Activated T-helper 1 cell treated with anti-CD3 and anti-CD28 coated beads, Interleukin-12 subunit alpha, Interleukin-12 subunit beta, Interleukin-2, Interleukin-4 antibody, amounts not matched to agents 30 ng/mL and 10 ng/mL and 1 ng/mL, durations not matched to agents 14 hours and 24 hours and 36 hours (primary cell): ENCODE measurements at places on chromosomes 2 and 18. TPM values are rescaled to one million over a fixed set of nuclear protein-coding genes. Genes with fewer than 3 reads are reported as not detected.

DNA sequence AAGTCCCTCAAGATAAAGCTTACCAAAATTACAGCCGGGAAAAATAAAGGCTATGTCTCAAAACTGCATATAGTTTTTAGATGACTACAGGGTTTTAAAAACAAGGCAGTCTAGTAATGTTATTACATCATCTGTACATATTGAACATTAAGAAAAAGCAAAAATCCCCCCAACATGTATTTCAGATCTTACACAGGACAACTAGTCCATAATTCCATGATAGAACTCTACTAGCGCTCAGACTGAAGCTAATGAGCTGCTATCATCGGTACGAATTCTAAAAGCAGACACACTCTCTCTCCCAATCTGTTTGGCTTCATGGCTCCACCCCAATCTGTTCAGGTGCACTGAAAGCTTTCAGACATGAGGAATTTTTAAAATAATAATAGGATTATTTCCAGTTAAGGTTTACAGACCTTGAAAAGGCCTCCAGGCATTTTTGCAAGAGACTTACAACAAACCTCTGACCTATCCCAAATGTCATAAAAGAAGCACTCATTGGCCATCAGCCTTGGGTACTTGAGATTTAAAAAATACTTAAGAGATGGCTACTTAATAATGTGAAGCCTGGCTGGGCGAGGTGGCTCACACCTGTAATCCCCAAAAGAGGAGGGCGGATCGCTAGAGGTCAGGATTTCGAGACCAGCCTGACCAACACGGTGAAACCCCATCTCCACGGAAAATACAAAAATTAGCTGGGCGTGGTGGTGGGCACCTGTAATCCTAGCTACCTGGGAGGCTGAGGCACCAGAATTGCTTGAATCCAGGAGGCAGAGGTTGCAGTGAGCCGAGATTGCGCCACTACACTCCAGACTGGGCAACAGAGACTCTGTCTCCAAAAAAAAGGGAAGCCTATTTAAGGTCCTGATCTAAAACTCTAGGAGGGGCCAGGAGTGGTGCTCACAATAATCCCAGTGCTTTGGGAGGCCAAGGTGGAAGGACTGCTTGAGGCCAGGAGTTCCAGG is 2.0 kb downstream of the NPC1 start:
- peaks cover 3% of the 10 kb centered on the region for H3K27me3 ChIP-seq
- H3K4me3 ChIP-seq, result peak overlapping the region; percentile 49
- peaks cover 62% of the 10 kb centered on the region for H3K4me1 ChIP-seq

GRCh38 chr2:46841621-46842020 is 74.0 kb downstream of the MCFD2 start:
- no peaks in the 10 kb centered on the region for H3K4me1 ChIP-seq
- H3K27me3 ChIP-seq, result peaks cover 10% of the 10 kb centered on the region
- no peak overlapping the region for H3K4me3 ChIP-seq
- no peak for DNase-seq

DNA sequence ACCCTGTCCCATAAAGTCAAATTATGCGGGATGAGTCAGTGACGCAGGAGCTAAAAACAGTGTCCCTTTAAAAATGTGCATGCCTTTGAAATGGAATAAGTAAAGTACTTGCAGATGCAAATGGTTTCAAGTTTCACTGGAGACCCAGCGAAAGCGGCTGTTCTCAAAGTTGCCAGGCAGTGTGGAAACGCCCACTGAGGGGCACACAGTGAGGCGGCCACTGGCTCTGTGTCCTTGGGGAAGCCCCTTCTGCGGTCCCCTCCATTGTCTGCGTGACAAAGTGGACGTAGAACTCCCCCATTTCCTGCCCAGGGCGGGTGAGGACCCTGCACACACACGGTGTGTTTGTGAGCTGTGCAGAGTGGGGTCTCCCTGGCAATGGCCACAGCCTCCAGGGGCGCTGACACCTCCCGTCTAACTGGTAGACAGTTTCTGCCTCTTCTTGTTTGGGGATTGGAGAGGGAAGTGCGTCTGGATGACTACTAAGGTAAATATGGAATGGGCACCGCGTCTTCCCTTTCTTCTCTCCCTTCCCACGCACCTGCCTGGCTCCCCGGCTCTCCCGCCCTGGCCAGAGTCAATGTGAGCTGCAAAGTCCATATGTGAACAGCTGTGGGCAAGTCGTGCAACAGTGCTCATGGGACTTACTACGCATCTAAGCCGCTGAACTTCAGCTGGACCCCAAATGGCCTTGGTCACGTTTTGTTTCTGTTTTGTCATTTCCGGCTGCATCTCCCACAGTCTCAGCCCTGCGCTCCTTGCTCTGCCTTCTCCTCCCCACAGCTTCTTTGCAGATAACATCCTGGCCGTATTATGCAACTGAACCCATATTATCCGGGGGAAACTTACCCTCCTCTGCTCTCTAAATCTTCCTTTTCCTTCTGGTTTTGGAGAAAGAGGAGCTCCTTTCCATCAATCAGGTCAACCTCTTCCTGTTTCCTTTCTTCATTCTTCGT is 33.7 kb upstream of the ZNF516 start:
- H3K36me3 ChIP-seq, result no peaks in the 10 kb centered on the region
- peaks cover 7% of the 10 kb centered on the region for H3K4me1 ChIP-seq
- DNase-seq, result no peak

CNPPD1 gene
- total RNA-seq, result 69.8 and 72.2 TPM in 2 replicates

DNA sequence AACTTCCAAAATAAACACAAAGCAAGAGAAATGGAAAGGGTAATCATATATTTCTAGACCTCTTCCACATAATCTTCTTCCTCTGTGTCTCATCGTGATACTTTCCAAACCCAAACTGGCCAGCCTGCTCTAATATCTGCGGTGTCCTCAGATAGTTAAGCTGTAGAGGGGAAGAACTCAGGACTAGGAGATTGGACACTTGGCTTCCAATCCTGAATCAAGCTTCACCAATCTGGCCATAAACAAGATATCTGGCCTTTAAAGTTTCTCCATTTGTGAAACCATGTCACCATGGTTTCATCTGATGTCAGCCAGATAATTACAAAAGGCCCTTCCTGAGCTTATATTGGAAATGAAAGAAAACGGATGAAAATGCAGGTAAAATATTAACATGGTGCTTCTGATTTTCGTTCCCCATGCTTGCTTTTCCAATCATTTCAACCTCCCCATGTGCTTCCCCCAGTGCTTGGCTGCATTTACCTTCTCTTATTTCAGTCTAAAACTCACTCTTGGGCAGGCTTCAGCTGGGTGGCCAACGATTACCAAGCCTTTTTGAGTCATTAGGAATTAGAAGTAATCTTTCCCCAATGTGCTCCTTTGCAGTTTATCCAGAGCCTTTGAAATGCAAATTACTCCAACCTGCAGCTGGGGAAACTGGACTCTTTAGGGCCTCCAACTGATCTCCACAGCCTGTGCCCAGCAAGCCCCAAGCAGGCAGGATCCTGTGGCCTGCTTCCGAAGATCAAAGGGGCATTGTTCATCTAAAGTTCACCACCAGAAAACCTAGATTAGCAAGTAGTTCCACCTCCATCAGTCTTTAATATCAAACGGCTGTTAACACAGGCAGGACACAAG is 44.5 kb upstream of the MYCN start:
- no peak for DNase-seq
- no peaks in the 10 kb centered on the region for H3K36me3 ChIP-seq
- H3K27ac ChIP-seq, result no peak overlapping the region
- H3K4me3 ChIP-seq, result no peak overlapping the region
- H3K27me3 ChIP-seq, result no peaks in the 10 kb centered on the region
- no peaks in the 10 kb centered on the region for H3K4me1 ChIP-seq

DNA sequence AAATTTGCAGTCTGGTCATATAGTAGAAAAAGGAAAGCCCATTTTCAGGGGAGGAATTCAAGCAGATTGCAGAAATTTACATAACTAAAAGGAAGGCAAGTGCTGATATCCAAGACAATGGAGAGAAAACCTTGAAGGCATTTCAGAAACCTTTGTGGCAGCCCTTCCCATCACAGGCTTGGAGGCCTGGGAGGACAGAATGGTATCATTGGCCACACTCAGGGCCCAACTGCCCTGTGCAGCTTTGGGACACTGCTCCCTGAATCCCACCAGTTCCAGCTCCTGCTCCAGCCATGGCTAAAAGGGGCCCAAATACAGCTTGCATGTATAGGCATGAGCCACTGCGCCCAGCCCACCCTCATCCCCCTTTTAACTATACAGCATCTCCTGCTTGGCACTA is 81.1 kb upstream of the NYAP2 start:
- H3K4me1 ChIP-seq, result no peaks in the 10 kb centered on the region
- H3K27ac ChIP-seq, result no peak overlapping the region
- no peaks in the 10 kb centered on the region for H3K27me3 ChIP-seq
- H3K4me3 ChIP-seq, result no peak overlapping the region

DNA sequence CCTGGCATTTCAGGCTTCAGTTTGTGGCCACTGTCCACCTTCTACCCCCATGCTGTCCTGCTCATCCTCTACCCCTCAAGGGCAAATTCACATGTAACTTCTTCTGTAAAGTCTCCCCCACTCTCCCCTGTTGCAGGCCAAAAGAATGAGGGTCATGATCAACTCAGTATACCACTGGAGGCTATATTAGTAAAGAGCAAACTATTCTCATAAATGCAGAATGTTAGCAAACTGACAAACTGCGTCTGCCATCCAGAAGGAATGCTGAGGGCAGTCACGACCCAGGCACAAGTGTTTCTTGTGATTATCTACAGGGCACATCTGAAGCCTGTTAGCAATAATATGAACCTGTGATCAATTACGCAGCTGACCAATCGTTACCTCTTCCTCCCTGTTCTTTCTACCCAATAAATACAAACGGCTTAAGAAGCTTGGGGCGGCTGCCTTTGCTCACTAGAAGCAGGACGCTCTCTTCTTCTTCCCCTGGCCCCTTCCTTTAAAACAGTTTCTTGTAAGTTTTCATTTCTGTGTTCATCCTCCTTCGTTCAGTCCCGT is 58.3 kb downstream of the SEPTIN10 start:
- no peaks in the 10 kb centered on the region for H3K36me3 ChIP-seq
- no peaks in the 10 kb centered on the region for H3K27me3 ChIP-seq
- no peaks in the 10 kb centered on the region for H3K4me1 ChIP-seq
- H3K4me3 ChIP-seq, result no peak overlapping the region
- peak overlapping the region; percentile 3 for H3K27ac ChIP-seq

DNA sequence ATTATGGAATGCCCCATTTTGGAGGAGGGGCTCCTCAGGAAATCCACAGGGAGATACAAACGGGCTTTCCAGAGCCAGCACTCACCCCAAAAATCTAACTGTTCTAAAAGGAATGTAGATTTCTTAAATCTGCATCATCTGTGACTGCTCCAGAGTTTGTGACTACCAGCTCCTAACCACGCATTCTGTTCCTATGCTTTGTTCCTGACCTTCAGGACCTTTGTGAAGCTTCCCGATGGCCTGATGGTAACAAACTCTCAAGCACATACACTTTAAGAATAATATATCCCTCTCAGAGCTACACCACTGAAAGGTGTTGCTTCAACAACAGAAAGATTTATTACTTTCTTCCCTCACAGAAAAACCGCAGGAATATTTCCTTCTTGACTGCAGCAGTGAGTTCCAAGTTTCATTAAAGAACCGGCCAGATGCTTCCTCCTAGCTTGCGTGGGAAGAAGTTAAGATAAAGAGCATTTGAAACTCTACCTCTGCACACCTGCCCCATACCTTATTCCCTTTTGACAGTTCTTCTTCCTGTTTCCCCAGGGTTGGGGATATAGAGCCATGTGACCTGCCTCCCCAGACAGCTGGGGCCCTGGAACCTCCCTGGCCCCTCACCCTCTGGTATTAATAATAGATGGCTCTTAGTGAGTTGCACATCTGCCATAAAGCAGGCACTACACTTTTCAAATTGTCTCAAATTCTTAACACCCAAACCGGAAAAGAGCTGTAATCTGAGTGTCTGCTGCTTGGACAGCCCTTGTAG is 40.2 kb upstream of the EML4 start:
- peaks cover 94% of the 10 kb centered on the region for H3K4me1 ChIP-seq
- peak overlapping the region; percentile 51 for H3K4me3 ChIP-seq
- H3K27ac ChIP-seq, result peak overlapping the region; percentile 67

RND3 gene
- not detected in 2 replicates for total RNA-seq

PCARE gene
- total RNA-seq, result not detected in 2 replicates

GRCh38 chr2:173755798-173756197 is 209.4 kb downstream of the SP3 start:
- no peaks in the 10 kb centered on the region for H3K4me1 ChIP-seq
- H3K27me3 ChIP-seq, result peaks cover 10% of the 10 kb centered on the region
- H3K4me3 ChIP-seq, result no peak overlapping the region
- H3K36me3 ChIP-seq, result no peaks in the 10 kb centered on the region
- no peak for DNase-seq

DNA sequence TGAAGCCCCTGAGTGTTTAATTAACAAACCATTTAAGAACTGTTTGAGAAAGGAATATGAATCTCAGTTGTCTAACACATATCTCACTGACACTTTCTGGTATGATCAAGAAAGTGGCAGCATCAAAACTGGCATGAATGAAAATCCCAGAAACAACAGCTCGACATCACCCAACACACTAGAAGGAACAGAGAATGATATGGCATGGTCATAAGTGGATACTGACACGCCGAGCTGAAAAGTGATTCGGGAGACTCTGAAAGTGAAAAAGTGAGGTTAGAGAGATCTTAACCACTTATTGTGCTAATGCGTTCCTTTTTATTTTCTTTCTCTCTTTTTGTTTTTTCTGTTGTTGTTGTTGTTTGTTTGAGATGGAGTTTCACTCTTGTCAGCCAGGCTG is 37.9 kb downstream of the MRPL35 start:
- no peak for DNase-seq
- peaks cover 5% of the 10 kb centered on the region for H3K27me3 ChIP-seq
- no peak overlapping the region for H3K4me3 ChIP-seq
- peaks cover 15% of the 10 kb centered on the region for H3K4me1 ChIP-seq
- H3K36me3 ChIP-seq, result no peaks in the 10 kb centered on the region
- H3K27ac ChIP-seq, result no peak overlapping the region

MOGAT1 gene
- not detected in 2 replicates for total RNA-seq

EGR4 gene
- 1.9 TPM in 2 replicates for total RNA-seq

CXCR4 gene
- total RNA-seq, result 83.3 and 86.3 TPM in 2 replicates

GRCh38 chr2:127330753-127331152 is 36.8 kb upstream of the ERCC3 start:
- no peak overlapping the region for H3K27ac ChIP-seq
- H3K4me1 ChIP-seq, result no peaks in the 10 kb centered on the region
- no peak overlapping the region for H3K4me3 ChIP-seq
- no peaks in the 10 kb centered on the region for H3K27me3 ChIP-seq

GPBAR1 gene
- 0.54 and 0.78 TPM in 2 replicates for total RNA-seq

THSD7B gene
- total RNA-seq, result not detected in 2 replicates

DNA sequence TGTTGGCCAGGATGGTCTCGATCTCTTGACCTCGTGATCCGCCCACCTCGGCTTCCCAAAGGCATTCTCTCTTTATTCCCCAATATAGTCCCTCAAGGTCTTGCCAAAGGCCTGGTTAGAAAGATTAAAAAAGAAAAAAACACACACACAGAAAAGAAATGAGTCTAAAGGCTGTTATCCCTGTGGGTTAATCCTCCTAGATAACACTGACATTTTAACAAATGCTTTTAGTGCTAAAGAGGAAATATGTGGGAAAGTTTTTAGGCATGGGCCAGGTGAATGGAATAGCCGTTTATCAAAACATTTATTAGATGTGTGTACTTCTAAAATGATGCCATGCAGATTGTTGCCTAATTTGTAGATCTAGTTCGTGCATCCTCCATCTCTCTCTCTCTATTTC is 261.6 kb upstream of the FN1 start:
- no peak overlapping the region for H3K27ac ChIP-seq
- peaks cover 5% of the 10 kb centered on the region for H3K27me3 ChIP-seq
- H3K4me1 ChIP-seq, result no peaks in the 10 kb centered on the region
- no peaks in the 10 kb centered on the region for H3K36me3 ChIP-seq
